ENCODE measurements at places on chromosomes 2 and 18.

GRCh38 chr2:36367895-36368353, 12.3 kb downstream of the CRIM1 start:
- no peak for DNase-seq

DNA sequence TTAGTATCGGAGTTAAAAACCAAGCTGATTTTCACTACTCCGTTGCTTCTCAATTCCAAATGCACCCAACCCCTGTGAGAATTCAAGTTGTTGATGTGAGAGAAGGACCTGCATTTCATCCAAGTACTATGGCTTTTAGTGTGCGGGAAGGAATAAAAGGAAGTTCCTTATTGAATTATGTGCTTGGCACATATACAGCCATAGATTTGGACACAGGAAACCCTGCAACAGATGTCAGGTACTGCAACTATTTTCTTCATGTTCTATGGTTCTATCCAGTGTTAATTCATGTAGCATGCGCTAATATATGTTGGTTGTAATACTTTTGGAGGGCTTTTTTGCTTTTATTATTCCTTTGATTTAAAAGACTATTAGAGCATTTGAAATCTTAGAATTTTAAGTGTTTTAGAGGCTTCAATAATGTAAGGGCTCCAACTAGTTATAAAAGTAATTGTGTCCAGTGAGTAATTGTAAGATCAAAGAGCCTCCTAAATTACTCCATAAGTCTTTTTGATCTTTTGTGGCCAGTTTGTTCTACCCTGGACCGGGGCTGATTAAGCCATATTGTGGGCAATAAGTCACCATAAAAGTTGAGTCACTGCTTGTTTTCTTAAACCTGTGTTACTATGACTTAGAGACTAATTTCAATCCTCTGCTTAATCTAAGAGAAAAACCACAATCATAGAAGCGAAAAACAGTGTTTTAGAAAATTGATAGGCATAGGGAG, 22.9 kb downstream of the DSG4 start:
- DNase-seq, result no peak

DNA sequence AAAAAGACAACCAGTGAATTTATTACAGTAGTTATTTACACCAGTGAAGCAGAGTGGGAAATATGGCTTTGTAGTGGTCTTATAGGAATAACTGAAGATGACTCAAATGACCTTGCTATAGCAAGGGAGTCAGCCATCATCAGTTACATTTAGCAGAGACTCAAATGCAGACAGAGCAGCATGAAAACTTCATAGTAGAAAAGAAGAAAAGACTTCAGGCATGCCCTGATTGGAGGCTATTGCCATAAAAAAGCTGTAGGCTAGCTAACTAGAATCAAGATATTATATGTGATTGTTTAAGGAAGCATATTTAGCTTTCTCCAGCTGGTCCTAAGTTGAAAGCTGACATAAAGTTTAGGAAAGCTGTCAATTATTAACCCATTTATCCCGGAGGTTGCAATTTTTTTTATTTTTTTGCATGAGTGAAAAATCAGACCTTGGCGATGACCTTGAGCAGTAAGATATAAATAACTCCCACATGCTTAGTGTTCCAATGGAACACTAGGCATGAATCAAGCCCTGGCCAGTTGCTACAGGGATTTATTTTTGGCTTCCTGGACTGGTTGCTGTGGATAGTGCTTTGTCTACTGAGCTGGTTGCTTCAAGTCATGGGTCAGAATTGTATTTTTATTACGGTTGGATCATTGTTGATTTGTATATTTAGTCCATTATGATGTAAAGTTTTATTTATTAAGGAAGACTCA, 675.6 kb upstream of the VRK2 start:
- DNase-seq, result no peak

GRCh38 chr2:69667805-69668382, 24.4 kb upstream of the AAK1 start:
- no peak for DNase-seq

GRCh38 chr2:173043476-173043875, 32.2 kb upstream of the MAP3K20 start:
- DNase-seq, result no peak

- no peak for DNase-seq
These were observed 13.4 kb downstream of the ATP6V1B1 start for GRCh38 chr2:70949086-70949485.

DNA sequence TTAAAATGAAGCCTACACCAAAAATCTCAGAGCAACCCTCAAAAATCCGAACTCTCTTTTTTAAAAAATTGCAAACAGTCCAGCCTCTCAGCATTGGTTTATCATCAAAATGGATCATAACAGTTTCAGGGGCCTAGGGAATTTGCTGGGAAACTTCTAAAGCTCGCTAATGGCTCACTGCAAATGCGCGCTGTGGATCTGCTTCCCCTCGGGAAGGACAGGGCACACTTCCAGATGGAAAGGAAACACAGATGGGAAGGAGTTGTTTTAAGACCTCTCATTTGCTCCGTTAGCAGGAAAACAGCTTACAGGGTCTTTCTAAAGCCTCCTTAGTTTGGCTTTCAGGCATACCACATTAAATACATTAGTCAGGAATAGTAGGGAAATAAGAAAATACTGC, 27.2 kb downstream of the FECH start:
- DNase-seq, result no peak

DNA sequence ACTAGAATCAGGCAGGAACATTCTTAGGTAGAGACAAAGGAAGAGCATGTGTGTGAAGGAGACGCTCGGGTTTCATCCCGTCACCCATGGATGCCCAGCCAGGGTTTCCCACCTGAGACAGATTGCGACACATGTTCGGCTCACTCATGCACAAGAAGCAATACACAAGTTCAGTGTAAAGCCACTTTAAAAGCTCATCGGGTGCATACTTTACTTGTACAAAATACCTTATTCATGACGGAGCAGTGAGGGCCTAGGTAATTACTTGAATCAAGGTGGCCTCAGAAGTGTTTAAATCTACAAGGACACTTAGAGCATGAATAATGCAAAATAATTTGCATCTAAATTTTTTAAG, 42.0 kb downstream of the ZEB2 start:
- no peak for DNase-seq

- no peak for DNase-seq
These were observed 816.4 kb downstream of the SOCS6 start for GRCh38 chr18:71105078-71105819.

- no peak for DNase-seq
These were observed 53.8 kb downstream of the EFEMP1 start for GRCh38 chr2:55869637-55870325.

GRCh38 chr2:102063941-102064678, 72.3 kb downstream of the IL1R2 start:
- DNase-seq, result no peak

GRCh38 chr2:128573116-128573515, 254.4 kb upstream of the HS6ST1 start:
- DNase-seq, result no peak

DNA sequence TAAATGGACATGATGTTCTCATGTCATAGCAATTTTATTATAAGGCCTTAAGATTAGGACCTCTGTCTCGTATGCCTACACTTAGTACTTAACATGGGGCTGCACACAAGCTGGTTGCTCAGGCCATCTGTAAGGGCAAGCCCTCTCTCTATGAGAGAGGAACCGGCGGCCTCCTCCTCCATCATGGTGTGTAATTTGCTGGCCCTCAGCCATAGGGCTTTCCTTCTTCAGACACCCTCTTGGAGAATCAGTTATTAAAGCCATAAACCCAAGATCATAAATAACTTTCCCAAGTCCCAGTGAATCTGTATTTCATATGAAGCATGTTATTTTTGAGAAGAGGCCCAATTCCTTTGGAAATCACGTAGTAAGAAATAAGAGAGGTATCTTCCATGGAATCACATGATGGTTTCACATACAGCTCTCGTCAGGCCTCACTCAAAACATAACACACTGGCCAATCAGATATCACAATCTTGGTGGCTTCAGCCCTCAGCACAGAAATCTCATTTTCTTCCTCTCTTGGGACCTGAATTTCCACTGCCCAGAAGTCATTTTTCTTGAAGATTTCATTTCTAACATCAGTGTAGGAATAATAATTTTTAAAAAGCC, 92.6 kb downstream of the RDH14 start:
- DNase-seq, result no peak

GRCh38 chr18:62637807-62638687, 77.3 kb upstream of the PHLPP1 start:
- DNase-seq, result peak; percentile 18

GRCh38 chr2:55175254-55176093, 56.6 kb downstream of the CLHC1 start:
- no peak for DNase-seq

DNA sequence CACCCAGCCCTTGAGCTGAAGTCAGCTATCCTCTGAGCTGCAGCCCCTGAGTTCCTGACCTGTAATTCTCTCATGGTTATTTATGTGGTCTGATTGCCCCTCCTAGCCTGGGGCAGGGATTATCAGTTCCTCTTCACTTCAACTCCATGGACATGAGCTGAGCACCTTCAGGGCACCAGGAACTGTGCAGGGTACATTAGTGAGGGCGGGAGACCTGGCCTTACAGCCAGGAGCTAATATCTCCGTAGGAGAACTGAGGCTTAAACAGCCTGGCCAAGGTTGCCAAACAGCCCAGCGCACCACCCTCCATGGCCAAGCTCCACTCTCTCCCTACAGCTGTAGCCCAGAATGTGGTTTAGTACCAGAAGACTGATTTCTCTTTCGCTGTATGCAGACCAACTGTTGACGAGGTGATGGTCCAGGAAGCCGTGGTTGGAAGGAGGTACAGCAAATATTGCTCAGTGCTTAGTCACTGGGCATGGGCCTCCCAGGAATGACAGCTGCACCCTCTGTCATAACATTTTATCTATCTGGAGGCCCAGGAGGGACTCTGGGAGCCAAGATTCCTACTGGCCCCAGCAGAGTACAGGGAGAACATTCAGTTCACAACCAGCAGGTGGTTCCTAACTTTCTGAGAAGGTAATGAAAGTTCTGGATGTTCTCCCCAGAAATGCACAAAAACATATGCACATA, 228.7 kb upstream of the SIX2 start:
- no peak for DNase-seq

- peak; percentile 14 for DNase-seq
These were observed 818 bp upstream of the IKZF2 start for GRCh38 chr2:213152065-213152794.

DNA sequence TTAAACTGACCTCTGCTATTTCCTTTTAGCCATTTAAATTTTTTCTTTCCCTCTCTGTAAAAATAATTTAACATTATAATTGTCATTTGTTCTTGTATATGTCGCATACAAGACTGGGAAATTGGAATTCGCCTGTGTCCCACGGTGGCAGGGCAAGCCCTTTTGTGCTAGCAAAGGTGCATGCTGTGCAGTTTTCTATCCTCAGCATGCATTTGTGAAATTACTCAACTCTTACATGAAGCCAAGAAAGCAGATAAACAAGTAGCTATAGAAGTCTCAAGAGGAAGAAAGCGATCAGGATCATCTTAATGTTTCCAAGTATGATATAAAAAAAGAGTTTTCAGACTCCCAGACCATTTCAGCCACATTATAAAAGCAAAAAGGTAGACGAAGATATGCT, 392.6 kb upstream of the CHST9 start:
- no peak for DNase-seq

GRCh38 chr2:138564586-138565229, 63.1 kb downstream of the SPOPL start:
- no peak for DNase-seq

DNA sequence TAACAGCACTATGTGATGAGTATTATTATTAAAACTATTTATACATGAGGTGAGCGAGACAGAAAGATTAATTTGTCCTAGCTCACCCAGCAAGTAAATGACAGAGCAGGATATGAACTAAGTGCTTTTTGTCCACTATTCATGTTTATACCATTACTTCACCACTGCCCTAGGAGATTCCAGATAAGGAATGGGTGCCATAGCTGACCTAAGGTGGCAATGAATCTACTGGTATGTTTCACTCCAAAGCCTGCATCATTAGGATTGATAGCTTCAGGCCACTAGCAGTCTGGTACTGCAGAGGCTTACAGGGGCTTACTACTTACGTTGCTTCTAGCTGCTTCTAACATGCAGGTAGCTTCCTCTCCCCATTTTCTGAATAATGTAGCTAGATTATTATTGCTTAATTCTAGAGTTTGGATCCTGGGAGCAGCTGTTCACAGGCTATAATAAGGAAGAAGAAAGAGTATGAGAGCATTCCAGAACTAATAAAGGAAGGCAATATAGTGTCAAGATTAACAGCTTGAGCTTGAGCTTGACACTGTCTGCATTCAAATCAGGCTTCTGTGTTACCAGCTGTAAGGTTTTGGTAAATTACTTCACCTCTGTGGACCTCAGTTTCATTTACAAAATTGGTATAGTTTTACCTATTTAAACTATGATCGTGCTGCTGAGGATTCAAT, 153.7 kb downstream of the GALNT3 start:
- no peak for DNase-seq

GRCh38 chr2:222862106-222862908, 1.5 kb downstream of the ACSL3 start:
- no peak for DNase-seq

- no peak for DNase-seq
These were observed 843.6 kb downstream of the TRIB2 start for GRCh38 chr2:13560322-13560721.

GRCh38 chr2:242001853-242002252, 132.3 kb downstream of the RTP5 start:
- DNase-seq, result no peak

DNA sequence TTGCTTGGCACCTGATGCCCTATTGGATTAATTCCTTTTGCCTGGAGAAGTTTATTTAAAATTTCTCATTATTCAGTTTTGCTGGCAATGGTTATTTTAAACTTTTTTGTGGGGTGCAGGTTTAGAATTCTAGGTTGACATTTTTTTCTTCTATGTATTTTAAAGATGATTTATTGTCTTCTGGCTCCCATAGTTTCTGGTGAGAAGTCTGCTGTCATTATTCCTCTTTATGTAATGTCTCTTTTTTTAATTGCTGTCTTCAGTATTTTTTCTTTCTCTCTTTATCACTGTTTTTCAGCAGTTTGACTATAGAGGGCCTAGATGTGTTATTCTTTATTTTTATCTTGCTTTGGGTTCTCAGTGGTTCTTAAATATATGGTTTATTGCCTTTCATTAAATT, 182.2 kb upstream of the STON1 start:
- no peak for DNase-seq

- DNase-seq, result no peak
These were observed 17.3 kb downstream of the CAPN10 start for GRCh38 chr2:240603846-240604245.

GRCh38 chr2:237256887-237257286, 157.1 kb downstream of the COL6A3 start:
- DNase-seq, result no peak

- DNase-seq, result no peak
These were observed 332.6 kb upstream of the ACVR2A start for GRCh38 chr2:147512206-147512605.

GRCh38 chr2:236943068-236943467, 142.6 kb upstream of the COPS8 start:
- DNase-seq, result no peak

GRCh38 chr18:71075147-71075546, 786.3 kb downstream of the SOCS6 start:
- DNase-seq, result no peak

DNA sequence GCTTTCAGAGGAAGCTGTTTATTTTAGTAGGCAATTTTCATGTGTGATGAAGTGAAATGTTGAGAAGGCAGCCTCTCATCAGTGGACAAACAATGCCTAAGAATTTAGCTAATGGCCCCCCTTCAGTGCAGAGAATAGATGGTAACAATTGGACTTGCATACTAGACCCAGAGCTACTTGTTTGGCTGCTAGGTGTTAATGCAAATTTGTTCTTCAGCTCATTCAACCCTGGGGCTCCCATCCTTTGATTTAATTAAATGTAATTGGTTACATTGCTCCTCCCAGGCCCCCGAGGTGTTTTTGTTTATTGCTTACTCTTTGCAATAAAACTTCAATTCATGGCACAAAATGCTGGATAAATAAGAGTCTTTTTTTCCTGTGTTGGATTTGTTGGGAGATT, 68.6 kb downstream of the CAMKMT start:
- no peak for DNase-seq

Measured in activated CD8-positive, alpha-beta memory T cell treated with anti-CD3 and anti-CD28 coated beads for 1 hour (primary cell).